T-helper 2 cell treated with Interferon-gamma antibody and Interleukin-4, amounts not matched to agents 5 μg/mL and 100 μg/mL, for 36 hours (primary cell): ENCODE measurements at places on chromosomes 1 and 21.

DNA sequence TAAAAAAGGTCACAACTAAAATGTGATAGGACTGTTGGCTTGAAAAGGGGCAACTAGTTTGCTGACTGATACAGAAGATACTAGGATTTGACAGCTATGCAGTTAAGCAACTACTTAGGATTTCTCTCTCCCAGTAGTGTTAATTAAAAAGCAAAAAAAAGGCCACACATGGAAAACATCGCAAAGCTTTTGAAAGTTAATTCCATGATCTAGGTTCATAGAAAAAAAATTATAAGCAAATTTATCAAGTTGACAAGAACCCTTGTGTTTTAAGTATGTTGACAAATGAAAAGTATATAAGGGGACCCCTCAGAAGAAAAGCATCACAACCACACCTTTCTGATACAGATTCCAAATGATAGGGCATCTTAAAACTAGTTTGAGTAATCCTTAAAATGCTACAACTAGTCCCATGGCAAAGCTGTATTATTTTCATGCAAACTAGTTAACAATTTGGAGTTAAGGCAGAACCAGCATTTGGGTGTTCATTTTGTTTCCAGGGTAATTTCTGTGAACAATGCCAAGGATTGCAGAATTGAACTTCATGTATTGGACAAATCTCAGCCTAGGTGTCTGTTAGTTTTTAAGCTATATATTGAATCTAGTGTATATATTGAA is 4.1 kb downstream of the PNRC2 start:
- DNase-seq: no peak

GRCh38 chr1:213274140-213274539 is 223.1 kb downstream of the RPS6KC1 start:
- DNase-seq: no peak

DNA sequence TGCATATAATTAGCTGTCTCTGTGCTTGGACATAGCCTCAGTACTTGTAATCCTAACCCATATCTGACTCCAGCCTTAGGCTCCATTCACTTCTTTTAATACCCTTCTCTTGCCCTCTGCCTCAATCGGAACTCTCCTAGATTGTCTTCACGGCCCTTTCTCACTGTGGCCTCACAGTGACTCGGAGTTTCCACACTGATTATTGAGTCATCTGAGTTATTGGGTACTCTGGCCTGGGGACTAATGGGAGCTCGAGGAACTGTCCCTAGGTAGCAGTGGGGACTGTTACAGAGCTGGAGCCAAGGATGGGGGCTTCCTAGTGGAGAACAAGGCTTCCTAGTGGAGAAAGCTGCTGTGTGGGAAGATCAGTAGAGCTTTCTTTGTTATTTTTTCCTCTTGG is 17.0 kb downstream of the TRAF5 start:
- DNase-seq: no peak

GRCh38 chr1:47835409-47835808 is 161.8 kb downstream of the TRABD2B start:
- DNase-seq: no peak

GRCh38 chr1:206774093-206774492 is 1.8 kb upstream of the IL10 start:
- no peak for DNase-seq

DNA sequence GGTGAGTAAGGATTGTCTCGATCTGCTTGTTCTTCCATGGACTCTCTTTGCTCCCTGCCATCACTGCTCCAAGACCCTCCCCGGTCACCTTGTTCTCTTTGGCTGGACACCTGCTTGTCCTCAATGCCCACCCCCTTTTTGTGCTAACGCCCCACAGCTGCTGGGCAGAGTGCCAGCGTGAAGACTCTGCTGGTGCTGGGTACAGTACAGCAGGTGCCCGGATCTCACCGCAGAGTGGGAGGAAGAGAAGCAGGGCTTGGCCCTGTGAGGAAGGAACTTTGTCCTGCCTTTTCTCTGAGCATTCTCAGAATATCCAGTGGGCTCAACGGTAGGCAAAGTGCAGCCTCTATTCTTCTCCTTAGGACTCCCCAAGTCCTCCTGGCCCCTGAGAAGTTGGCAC is 90.1 kb downstream of the PLXNA2 start:
- DNase-seq: no peak
